ENCODE measurements at places on chromosomes 5 and 9. TPM values are rescaled to one million over a fixed set of nuclear protein-coding genes. Genes with fewer than 3 reads are reported as not detected.

- H3K27ac ChIP-seq, result no peak overlapping the region
- no peaks in the 10 kb centered on the region for H3K36me3 ChIP-seq
- no peak for DNase-seq
- no peak overlapping the region for H3K4me3 ChIP-seq
These were observed 71.4 kb downstream of the SEMA4D start for GRCh38 chr9:89426384-89426961.

DNA sequence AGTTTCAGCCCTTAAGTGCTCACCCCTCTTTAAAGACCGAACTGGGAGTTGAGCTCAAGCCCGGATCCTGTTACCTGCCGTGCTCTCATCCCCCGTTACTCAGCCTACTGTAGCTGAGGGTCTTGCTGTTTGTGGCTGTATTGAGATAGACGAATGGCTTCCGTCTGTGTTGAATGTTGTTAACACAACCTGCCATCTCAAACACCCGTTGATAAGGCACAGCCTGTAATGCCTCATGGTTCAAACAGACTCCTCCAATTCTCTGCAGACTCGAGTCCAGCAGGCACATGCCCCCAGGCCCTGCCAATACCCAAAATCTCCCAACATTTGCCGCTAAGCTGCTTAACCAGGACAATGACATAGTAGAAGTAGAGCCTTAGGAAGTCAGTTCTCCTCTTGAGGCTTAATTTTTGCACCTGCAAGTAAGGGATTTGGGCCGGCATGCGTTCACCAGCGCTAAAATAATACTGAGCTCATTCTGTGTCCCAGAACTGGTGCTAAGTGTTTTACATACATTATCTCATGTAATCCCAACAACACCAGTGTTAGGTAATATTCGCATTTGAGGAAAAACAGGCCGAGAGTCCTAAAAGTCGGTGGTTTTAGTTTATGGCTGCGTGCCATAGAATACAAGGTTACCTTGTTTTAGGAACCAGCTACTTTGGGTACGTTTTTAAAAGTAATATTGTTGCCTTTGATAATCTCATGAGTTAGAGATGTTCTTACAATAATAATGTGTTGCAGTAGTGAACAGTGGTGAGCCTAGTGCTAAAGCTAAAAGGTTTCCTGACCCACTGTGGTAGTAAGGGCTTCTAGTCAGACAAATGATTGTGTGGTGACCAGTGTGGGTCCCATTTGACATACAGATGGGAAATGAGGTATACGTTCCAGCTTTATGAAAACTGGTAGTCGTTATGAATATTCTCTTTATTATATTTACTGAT, 1.5 kb upstream of the RFX3 start:
- DNase-seq, result no peak
- H3K27ac ChIP-seq, result peak overlapping the region; percentile 100
- no peaks in the 10 kb centered on the region for H3K27me3 ChIP-seq
- no peaks in the 10 kb centered on the region for H3K36me3 ChIP-seq

DNA sequence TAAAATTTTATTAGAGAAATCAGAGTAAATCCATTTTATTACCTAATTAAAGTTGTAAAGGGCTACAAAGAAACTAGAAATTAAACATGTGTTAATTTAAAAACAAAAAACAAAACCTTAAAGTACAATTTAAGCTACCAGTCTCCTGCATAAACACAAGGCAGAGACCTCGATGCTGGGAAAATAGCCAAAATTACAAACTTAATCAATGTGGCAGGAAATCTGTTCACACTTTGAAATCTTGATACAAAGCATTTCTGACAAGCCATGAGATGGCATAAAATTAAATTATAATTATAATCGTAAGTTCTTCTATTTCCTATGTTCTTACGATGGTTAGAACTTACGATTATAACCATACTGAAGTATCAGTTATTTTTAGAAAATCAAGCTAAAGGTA, 158.0 kb upstream of the FREM1 start:
- no peak overlapping the region for H3K4me3 ChIP-seq
- H3K27ac ChIP-seq, result no peak overlapping the region
- no peaks in the 10 kb centered on the region for H3K4me1 ChIP-seq
- H3K36me3 ChIP-seq, result no peaks in the 10 kb centered on the region
- no peaks in the 10 kb centered on the region for H3K27me3 ChIP-seq

DNA sequence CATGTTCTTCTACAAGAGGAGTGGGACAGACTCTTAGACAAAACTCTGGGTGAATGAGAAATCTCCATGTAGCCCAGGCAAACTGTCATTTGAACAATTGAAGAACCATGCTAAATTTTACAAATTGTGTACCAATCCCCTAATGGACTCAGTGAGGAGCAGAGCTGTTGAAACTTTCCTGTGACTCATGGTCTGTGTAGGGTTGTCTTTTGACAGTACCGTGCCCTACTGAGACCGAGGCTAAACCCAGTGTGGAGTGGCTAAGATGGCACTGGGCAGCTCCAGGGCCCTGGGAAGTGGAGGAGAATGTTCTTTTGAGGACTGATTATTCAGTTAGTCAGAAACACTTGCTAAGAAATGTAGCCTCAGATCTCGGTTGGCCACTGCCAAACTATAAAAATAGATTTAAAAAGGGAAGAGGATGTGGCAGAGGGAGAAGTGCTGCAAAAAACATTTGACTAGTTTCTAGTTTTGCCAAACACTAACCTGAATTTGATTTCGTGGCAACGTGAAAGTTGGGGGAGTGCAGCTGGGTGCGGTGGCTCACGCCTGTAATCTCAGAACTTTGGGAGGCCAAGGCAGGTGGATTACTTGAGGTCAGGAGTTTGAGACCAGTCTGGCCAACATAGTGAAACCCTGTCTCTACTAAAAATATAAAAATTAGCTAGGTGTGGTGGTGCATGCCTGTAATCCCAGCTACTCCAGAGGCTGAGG, 24.7 kb downstream of the POU4F3 start:
- no peak for DNase-seq
- H3K27ac ChIP-seq, result no peak overlapping the region
- H3K4me3 ChIP-seq, result no peak overlapping the region
- peaks cover 4% of the 10 kb centered on the region for H3K27me3 ChIP-seq

GRCh38 chr5:125266106-125266505, 519.7 kb upstream of the ZNF608 start:
- no peak overlapping the region for H3K4me3 ChIP-seq
- H3K4me1 ChIP-seq, result no peaks in the 10 kb centered on the region
- H3K27ac ChIP-seq, result no peak overlapping the region

- H3K27ac ChIP-seq, result no peak overlapping the region
- no peak overlapping the region for H3K4me3 ChIP-seq
- no peak for DNase-seq
- no peaks in the 10 kb centered on the region for H3K4me1 ChIP-seq
- no peaks in the 10 kb centered on the region for H3K36me3 ChIP-seq
These were observed 653.0 kb upstream of the RORB start for GRCh38 chr9:73844135-73844534.

DNA sequence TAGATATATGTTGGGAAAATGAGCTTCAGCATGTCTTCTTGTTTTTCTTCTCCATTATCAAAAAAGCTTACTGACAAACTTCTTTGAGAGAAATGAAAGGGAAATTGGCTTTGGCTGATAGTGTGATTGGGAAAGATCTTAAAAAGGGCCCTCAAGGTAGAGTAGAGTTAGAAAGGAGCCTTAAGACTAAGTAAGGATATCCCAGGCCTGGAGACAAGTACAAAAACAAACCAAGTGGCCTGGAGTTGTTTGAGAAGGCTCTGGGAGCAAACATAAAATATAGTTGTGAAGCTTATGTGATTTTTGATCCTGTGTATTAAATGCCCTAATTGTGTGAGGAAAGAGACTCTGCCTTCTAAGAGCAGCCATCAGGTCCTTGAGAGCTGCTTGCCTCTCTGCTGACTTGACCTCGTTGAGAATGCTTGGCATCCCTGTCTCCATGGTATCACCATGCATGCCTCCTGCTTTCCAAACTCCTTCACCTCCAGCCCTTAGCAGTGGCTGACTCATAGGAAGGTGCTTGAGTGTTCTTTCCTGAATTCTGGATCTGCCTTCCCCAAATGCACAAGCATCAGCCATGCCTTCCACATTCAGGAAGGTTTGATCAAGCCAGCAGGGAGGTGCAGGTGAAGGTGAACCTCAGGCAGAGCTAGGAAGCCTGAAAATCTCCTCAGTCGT, 78.9 kb downstream of the SMARCA2 start:
- H3K27ac ChIP-seq, result no peak overlapping the region
- DNase-seq, result no peak
- no peaks in the 10 kb centered on the region for H3K4me1 ChIP-seq
- H3K4me3 ChIP-seq, result no peak overlapping the region
- H3K36me3 ChIP-seq, result peaks cover 76% of the 10 kb centered on the region
- H3K27me3 ChIP-seq, result no peaks in the 10 kb centered on the region

DNA sequence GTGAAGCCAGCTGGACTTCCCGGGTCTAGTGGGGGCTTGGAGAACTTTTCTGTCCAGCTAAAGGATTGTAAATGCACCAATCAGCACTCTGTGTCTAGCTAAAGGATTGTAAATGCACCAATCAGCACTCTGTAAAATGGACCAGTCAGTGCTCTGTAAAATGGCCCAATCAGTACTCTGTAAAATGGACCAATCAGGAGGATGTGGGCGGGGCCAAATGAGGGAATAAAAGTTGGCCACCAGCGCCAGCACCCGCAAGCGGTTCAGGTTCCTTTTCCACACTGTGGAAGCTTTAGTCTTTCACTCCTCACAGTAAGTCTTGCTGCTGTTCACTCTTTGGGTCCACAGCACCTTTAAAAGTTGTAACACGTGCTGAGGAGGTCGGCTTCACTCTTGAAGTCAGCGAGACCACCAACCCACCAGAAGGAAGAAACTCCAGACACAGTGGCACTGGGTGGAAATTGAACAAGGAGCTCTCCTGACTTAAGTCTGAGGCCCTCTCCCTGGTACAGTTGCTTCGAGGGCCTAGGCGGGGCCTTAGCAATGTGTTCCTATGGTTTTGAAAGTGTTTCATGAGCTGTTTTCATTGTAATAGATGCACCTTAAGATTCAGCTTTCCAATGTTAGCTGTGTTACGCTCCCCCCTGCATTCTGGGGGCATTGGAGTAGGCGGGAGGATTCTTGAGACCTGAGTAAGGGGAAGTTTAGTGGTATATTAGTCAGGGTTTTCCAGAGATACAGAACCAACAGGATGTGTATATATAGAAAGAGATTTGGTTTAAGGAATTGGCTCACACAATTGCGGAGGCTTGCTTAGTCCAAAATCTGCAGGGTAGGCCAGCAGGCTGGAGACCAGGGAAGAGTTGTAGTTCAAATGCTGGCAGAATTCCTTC, 21.5 kb upstream of the MYO10 start:
- DNase-seq, result no peak
- no peak overlapping the region for H3K4me3 ChIP-seq
- H3K27me3 ChIP-seq, result no peaks in the 10 kb centered on the region
- no peak overlapping the region for H3K27ac ChIP-seq

GRCh38 chr5:4142842-4143241, 547.2 kb downstream of the IRX1 start:
- H3K27ac ChIP-seq, result no peak overlapping the region
- no peaks in the 10 kb centered on the region for H3K36me3 ChIP-seq
- DNase-seq, result no peak
- no peaks in the 10 kb centered on the region for H3K27me3 ChIP-seq

DNA sequence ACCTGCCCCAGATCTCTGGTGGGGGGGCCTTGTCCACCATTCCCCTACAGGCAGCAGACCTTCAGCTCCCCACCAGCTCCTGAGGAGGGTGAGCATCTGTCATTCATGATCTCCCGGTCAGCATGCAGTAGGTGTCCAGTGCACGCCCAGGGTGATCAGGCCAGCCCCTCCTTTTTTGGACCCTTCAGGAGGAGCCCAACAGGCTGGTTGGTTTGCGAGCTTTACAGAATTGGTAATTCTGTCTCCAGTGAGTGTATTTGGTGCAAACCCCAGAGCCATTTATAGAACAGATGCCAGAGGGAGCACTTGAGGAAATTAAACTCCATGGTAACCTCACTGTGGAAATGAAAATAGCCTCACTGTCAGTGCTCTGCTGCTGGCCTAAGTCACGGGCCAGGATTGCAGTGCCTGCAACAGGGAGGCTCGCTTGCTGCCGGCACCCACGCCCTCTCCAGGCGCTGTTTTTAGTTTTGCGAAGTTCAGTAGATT, 23.4 kb downstream of the WNK2 start:
- H3K36me3 ChIP-seq, result no peaks in the 10 kb centered on the region
- H3K4me1 ChIP-seq, result peaks cover 28% of the 10 kb centered on the region
- H3K4me3 ChIP-seq, result no peak overlapping the region
- no peaks in the 10 kb centered on the region for H3K27me3 ChIP-seq
- H3K27ac ChIP-seq, result peak overlapping the region; percentile 48

DNA sequence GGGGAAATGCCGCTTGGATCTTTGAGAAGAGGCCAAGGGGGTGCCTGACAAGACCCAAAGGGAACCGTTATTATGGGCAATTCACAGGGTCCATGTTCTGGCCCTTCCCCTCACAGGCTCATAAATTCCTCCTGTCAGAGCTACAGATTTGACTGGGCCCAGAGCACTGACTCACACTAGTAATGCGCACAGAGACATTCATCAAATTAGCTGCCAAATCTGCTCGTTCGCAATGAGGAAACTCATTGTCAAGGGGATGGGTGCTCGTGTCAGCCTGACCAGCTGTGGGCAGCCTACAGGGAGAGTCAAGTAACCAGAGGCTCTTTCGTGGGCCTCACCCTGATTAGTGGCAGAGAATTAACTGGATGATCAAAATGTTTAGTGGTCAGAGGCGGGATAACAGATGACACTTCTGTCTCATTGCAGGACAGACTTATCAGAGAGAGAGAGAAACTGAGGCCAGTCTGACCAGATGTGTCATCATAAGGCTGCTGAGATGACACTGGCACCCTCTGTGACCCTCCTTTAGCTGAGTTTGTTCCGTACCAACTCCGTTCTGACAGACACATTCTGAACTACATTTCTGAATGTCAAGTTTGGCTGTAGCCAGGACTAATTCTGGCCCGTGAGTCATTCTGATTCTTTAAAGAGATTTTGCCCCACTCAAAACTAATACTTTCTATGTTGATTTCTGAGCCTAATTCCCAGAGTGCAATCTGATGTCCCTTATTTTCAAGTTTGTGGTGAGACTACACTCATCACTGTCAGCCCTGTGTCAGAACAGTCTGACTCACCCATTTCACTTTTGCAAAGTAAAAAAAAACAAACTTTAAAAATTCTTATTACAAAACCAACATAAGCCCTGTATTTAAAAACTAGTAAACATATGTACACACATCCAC, 377.1 kb downstream of the ACTL7B start:
- peaks cover 34% of the 10 kb centered on the region for H3K4me1 ChIP-seq
- no peaks in the 10 kb centered on the region for H3K36me3 ChIP-seq
- no peaks in the 10 kb centered on the region for H3K27me3 ChIP-seq
- no peak for DNase-seq
- H3K4me3 ChIP-seq, result no peak overlapping the region

- H3K27ac ChIP-seq, result no peak overlapping the region
- peaks cover 19% of the 10 kb centered on the region for H3K4me1 ChIP-seq
- peaks cover 10% of the 10 kb centered on the region for H3K36me3 ChIP-seq
- no peak for DNase-seq
These were observed 6.8 kb downstream of the ENC1 start for GRCh38 chr5:74633695-74634094.

GRCh38 chr5:54655761-54656160, 138.2 kb downstream of the SNX18 start:
- H3K27me3 ChIP-seq, result no peaks in the 10 kb centered on the region
- H3K36me3 ChIP-seq, result no peaks in the 10 kb centered on the region
- peaks cover 26% of the 10 kb centered on the region for H3K4me1 ChIP-seq
- H3K4me3 ChIP-seq, result no peak overlapping the region
- no peak overlapping the region for H3K27ac ChIP-seq

GRCh38 chr5:132411304-132412013, 41.9 kb downstream of the SLC22A5 start:
- peak overlapping the region; percentile 96 for H3K27ac ChIP-seq
- peaks cover 66% of the 10 kb centered on the region for H3K4me1 ChIP-seq
- no peaks in the 10 kb centered on the region for H3K27me3 ChIP-seq
- H3K4me3 ChIP-seq, result peak overlapping the region; percentile 81
- H3K36me3 ChIP-seq, result no peaks in the 10 kb centered on the region

Gene CERCAM
- 3.7 TPM for total RNA-seq

Gene PALM2AKAP2
- total RNA-seq, result 0.30 TPM

Gene SOX30
- total RNA-seq, result not detected

Gene CA9
- 2.1 TPM for total RNA-seq

Gene ANXA2R
- total RNA-seq, result 0.39 TPM

Gene KCNV2
- not detected for total RNA-seq

Gene CFAP157
- 0.24 TPM for total RNA-seq

Gene OR1L1
- total RNA-seq, result not detected
